ENCODE measurements at places on chromosomes 5 and 9.

DNA sequence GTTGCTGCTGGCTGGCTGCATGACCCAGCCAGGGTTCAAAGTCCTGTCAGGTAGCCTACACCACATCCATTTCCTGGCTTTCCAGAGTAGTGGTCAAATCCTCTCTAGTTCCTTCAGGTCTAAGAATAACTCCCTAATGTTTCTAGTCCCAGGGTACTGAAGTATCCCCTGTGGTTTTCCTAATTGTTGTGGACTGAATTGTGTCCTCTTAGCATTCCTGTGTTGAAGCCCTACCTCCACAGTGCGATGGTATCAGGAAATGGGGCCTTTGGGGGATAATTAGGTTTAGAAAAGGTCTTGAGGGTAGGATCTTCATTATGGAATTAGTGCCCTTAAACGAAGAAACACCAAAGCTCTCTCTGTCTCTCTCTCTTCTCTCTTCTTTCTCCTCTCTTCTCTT lies 191.8 kb upstream of the CCNG1 start:
- no peak for DNase-seq

DNA sequence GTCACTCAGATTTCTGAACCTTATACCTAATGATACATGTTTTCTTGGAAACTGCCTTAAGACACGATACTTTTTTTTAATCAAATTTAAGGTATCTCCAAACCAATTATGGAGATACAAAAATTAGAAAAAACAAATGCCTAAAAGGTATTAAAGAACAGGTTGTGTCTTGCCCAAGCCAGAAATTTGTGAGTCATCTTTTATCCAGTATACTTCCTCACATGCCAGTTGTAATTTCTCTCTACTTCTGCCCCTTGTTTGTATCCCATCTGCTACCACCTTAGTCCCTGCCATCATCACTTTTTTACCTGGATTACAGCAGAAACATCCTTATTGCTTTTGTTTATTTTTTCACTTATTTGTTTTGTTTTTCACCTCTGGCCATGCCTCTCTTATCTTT lies 571.2 kb upstream of the DAB2 start:
- DNase-seq: no peak

DNA sequence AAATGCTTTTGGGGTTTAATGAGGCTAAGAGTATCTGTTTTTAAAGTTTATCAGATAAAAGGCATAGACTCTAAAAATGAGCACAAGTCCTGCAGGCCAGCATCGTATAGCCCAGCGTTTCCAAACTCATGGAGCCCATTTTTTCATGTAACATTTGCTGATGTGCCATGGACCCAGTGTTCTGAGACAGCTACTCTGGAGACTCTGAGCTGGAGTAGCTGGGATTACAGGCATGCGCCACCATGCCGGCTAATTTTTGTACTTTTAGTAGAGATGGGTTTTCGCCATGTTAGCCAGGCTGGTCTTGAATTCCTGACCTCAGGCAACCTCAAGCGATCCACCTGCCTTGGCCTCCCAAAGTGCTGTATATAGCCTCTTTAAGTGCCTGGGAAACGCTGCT lies 15.8 kb downstream of the GLRX start:
- DNase-seq: no peak

DNA sequence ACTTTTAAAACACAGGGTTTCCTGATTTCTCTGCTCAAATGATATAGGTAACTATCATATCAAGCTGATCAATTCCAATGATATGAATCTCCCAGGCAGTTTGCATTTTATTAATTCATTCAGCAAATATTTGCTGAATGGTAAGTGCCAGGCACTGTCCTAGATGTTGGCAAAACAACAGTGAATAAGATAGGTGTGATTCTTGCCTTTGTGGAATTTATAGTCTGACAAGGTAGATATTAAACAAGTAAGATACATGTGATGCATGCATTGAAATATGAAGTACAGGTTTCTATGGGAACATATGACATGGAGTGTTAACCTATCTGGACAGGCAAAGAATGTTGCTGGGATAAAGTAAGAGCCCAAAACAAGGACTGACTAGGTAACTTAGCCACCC lies 231.8 kb upstream of the DAB2 start:
- DNase-seq: no peak

- no peak for DNase-seq
Observed at GRCh38 chr9:116365056-116365471, 211.5 kb downstream of the PAPPA start.

- DNase-seq: no peak
Observed at GRCh38 chr5:81161012-81161601, 72.0 kb upstream of the CKMT2 start.

DNA sequence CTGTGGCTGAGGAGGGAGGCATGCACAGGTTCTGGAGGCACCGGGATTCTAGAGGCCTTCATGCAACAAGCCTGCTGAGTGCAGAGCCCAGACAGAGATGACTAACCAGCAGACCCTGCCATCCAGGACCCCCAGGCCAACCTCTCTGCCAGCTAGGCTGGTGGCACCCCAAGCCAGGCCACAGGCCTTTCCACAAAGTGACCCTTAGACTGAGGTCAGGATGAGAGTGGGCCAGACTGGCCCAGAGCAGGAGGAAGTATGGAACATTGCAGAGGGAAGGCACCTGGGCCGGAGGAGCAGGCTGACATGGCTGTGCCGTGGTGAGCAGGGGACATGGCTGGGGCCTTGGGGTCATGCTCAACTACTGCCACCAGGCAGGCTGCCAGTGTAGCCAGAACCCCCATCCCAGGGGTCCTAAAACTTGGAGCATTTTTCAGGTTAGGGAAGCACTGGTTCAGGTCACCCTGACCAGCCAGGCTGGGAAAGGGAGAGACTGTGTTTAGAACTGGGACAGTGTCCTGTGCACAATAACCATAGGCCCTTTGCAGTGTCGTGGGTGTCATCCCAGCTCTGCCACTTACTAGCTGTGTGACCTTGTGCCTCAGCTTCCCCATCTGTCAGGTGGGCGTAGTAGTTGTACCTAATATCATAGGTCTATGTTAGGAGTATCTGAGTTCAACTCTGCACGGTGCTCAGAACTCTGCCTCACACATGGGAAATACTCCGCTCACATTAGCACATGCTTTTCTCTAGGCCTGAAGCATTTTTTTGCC lies 17.3 kb downstream of the TCF7 start:
- no peak for DNase-seq

DNA sequence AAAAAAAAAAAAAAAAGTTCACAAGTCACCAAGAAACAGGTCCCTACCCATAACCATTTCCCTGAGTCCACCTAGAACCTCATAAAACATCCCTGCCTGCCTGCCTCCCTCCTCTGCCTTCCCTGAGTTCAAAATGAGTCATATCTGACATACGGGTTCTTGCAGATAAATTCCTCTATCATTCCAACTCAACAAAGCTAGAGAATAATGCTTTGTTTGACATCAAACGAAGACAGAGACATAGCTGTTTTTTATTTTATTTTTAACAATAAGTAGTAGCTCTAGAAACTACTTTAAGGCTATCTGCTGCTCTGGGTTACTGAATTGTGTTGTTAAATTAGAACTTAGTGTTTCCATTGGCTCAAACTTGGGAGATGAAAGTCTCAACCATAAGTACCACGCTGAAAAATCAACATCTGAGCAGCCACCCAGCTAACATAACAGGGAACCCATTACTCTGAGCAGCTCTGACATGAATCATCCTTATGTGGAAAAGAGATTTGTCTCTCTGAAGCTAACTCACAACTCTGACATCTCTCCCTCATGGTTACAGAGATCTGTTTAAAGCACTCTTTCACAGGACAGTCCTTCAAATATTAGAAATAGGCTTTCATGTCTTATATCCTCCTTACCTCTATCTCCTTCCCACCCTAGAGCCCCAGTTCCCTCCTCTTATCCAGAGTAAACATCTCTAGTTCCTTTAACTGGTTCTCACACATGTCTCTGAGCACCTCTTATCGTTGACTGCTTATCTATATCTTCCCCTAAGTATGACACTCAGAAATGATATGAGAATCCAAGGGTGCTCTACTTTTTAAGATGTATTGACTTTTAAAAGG lies 12.1 kb downstream of the TMEM245 start:
- peak; percentile 55 for DNase-seq

DNA sequence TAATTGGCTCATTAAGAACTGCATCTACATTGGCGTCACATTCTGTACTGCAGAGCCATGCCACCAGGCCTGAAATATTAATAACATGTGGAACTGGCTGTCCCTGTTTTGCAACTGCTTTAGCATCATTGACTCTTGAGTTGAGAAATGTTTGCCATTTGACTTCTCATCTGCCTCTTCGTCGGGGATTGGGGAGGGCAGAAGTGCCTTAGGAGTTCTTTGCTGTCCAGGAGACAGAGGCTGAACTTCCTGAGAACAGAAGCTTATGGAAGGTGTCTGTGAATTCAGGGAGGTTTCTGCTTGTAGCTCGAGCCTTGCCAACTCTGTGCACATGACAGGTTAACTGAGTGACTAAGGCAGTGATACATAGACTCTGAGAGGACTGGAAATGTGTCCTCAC lies 265.0 kb downstream of the KIF4B start:
- no peak for DNase-seq

GRCh38 chr9:18795947-18796671 lies 236.9 kb downstream of the SAXO1 start:
- DNase-seq: no peak

GRCh38 chr9:109098171-109098959 lies 21.4 kb downstream of the TMEM245 start:
- DNase-seq: peak; percentile 82

DNA sequence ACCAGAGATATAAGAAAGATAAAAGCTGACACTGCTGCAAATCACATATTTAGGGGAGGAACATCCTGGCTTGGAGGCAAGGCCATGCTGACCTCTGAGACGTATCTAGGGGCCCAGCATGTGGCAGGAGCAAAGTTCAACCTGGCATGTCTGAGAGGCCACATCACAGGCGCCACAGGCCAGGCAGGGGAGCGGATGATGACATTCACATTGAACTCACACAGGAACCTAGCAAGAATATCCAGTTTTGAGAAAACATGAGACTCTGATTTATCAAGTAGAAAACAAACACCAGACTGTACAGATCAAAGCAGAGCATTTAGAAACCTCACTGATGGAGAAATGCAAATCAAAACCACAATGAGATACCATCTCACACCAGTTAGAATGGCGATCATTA lies 64.2 kb upstream of the STK32A start:
- no peak for DNase-seq

DNA sequence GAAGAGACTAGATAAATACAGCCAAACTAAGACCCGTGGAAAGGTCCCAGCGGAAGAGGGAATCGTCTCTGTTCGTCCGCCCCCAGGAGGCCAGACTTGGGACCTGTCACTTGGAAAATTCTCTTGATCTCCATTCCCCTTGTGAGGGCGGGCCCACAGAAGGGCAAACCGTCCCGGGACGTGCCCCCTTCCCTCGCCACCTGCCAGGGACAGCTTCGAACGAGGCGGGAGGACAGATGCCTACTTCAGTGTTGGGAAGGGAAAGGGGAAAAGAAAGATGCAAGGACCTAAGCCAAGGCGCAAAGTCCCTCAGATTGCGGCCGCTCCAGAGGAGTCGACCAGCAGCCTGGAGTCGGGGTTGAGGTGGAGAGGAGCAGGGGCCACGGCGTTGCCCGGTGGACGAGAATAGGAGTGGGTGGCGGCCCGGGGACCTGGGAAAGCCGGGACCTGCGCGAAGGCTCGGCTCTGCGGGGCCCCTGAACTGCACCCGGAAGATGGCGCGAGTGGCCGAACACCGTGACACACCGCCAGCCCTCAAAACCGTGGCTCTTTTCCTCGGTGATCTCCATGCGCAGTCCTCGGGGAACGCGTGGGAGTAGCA lies 4.4 kb upstream of the EBF1 start:
- DNase-seq: no peak

DNA sequence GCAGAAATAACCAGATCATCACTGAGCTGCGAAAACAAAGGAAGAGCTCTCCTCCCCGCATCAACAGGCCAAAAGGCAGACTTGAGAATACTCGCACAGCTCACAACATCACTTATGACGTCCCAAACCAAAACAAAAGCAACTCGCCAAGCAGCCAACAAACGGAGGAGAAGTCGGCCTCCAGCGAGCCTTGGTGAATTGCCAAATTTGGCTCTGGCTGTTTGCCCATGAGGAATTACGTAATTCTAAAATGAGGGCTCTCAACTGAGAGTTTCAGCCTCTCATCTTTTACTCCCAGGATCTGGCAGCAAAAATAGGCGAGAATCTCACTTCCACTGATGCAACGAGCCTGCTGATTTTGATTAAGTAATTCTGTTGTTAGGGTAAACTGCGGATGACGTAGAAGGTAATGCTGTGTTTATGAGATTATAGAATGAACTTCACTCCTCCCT lies 51.7 kb upstream of the SEMA6A start:
- DNase-seq: no peak

DNA sequence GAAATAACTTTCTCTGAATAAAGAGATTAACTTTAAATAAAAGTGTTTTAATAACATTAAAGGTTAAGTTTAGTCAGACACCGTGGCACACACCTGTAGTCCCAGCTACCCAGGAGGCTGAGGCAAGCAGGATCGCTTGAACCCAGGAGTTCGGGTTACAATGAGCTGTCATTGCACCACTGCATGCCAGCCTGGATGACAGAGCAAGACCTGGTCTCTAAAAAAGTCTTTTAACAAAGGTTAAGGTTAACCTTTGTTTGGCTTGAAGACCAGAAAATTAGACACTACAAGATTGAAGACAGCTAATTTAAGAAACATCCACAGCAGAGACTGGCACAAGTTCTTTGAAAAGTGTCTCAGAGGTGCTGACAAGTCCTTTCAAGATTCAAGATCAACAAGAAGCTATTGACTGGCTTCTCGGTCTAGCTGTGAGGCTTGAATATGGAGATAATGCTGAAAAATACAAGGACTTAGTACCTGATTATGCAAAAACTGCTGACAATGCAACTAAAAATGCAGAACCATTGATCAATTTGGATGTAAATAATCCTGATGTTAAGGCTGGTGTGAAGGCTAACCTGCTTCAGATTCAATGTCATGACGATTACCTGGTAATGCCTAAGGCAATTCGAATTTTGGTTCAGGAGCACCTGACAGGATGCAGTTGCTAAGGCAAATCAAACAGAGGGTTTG lies 48.8 kb downstream of the FAM81B start:
- DNase-seq: no peak

- DNase-seq: no peak
Observed at GRCh38 chr9:87535817-87536539, 38.3 kb downstream of the DAPK1 start.

DNA sequence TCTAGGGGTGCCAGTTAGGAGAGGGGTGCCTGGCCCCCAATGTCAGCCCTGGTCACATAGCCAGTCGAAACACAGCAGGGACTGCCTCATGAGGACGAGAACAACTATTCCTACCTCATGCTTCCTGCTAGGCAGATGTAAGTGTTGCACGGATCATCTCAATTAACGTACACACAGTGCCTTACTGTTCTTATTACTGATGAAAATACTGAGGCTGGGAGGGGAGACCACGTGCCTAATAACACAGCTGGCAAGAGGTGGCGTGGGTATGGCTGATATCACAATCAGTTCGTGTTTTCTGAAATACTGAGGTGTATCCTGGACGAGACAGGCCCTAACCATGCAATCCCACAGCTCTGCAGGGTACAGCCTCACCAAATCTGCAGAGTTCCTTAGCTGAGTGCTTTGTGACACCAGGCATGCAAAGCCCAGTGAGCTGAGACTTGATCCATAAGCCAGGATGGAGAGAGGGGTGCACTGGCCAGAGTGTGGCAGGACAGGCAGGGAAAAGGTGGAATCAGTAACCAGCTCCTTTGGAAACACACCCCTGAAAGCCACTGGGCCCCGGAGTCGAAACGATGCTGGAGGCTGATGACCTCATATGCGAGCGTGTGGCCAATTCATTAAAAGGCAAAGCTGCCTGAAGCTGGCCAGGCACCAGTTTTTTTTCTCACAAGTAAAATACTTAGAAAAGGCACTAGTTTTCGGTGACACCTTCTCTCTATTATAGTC lies 63.9 kb downstream of the PRRT1B start:
- peak; percentile 75 for DNase-seq

Measured in foreskin melanocyte (primary cell).